ENCODE measurements at places on chromosomes 2 and 18. TPM values are rescaled to one million over a fixed set of nuclear protein-coding genes. Genes with fewer than 3 reads are reported as not detected.

DNA sequence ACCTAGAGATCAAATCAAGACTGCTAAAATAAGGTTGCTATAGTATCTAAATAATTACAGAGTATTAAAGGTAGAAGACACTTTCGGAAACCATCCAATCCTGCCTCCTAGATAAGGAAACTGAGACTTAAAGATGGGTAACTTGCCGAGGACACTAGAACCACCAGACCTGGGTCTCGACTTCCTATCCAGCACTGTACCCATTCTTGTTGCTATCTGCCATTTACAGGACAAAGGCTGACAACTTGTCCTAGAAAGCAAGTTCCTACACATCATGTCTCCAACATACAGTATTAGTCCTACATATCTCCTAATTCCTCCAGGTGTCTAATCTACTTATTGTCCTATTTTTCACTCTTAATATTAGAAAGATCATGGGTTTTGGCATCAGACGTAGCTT lies 37.7 kb downstream of the TRAK2 start:
- DNase-seq: no peak

DNA sequence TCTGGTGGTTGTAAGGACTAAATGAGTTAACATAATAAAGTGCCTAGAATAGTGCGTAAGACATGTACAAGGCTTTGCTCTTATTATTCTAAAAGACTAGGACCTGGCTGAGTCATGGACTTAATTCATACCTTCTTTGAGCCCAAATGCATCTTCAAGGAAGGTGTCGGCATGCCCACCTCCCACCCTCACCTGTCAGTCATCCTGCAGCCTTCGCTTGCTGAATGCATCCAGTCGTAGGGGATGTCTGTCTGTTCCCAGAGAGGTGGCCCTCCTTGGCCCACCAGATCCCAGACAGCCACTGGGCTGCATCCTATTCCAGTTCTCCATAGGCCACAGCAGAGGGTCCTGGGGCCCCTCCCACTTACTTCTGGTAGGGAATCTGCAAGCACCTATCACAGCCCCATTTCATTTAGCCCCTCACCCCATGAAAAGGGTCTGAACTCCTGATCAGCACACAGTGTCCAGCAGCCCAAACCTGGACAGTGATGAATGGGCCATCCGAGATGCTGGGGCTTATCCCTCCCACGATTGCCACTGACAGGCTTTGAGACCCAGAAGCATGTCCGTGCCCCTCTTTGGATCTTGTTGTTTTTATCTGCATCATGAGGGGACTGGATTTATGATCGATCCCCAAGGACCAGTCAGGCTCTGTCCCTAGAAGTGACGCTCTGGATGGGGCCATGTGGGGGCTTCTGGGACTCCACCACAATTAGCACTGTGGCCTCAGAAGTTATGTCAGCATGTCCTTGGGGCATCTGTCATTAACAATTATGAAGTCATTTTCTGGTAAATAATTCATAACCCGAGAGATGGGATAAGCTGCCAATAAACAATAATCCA lies 101.1 kb downstream of the KLHL29 start:
- no peak for DNase-seq

DNA sequence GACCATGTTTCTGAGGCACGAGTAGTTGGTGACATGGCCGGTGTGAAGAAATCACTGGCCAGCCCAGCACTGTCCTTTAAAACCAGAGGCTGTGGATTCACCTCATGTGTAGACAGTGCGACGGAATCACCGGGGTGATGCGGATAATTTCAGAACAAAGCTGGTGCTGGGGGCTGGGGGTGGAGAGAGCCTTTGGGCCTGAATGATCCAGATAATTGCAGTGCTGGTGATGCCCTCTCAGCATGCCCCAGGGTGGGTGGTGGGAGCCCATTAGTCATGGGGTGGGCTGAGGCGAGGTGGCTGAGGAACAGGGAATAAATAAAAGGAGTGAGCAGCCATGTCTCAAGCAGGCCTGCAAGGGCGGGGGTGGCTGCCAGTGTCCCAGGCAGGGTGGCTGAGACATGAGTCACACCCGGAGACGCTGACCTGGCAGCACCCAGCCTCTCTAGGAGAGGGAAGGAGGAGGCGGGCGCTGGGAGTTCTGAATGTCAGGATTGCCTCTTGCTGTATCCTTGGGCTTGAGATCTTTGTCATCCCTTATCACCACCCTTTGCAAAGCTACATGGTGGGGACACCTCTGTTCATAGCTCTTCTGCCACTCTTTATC lies 151.1 kb upstream of the MSH6 start:
- no peak for DNase-seq

DNA sequence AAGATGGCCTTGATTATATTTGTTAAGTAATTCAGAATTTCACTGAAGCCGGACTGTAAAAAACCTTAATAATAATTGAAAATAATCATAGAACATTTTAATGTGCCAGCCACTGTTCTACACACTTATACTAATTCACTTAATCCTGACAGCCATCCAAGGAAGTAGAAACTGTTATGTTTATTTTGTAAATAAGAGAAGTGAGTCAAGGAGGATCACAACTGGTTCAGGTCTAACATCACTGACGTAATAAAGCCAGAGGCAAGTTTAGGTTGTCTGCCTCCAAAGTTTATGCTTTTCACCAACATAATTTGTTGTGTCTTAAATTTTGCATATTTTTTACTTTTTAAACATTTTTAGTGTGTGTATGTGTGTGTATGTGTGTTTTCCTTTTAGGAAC lies 436.1 kb downstream of the LRRTM4 start:
- DNase-seq: no peak

Gene HOXD1
- 0.66 TPM for total RNA-seq

Gene AGBL5
- 14.3 TPM for total RNA-seq

Gene DSG1
- 1.5 TPM for total RNA-seq

DNA sequence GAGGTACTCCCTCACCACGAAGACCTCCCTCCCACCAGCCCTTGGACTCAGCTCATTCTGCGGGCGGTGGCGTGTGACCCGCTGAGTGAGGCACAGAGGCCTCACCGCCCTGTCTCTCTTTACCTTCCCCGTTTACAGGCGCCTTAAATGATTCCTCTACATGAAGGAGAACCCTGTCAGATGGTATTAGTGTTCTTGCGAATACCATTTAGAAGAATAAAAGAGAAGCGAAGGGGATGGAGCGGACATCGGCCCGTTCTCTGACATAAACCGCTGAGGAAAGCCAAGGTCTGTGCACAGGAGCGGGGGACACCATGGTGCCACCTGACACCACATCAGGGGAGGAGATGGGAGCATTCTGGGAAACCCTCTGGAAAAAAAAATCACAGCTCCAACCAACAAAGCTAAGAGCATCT lies 179.8 kb downstream of the HDAC4 start:
- no peak for DNase-seq

DNA sequence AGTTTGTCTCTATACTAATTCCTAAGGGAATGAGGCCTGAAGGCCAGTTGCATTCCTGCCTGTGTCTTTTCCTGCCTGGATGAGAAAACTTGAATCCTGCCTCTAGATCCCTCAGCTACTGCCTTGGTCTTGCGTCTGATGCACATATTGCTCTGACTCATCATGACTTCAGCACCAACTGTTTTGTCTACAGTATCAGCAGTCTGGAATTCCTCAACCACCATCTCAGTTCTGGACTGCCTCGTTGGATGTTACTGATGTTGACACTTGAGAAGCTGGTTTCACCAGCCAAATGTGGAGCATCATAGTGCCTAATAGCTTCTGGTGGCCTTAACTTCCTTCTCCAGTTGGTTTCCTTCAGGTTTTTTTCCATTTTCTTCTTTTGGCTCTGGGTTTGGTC lies 211.0 kb downstream of the CTNNA2 start:
- DNase-seq: no peak

GRCh38 chr2:101486258-101486701 lies 11.4 kb upstream of the RFX8 start:
- DNase-seq: no peak

- DNase-seq: peak; percentile 88
Measured at GRCh38 chr2:120892967-120893667, 157.4 kb downstream of the GLI2 start.

Gene TMEM200C
- total RNA-seq: 5.2 TPM

Gene EFR3B
- total RNA-seq: 14.4 TPM

DNA sequence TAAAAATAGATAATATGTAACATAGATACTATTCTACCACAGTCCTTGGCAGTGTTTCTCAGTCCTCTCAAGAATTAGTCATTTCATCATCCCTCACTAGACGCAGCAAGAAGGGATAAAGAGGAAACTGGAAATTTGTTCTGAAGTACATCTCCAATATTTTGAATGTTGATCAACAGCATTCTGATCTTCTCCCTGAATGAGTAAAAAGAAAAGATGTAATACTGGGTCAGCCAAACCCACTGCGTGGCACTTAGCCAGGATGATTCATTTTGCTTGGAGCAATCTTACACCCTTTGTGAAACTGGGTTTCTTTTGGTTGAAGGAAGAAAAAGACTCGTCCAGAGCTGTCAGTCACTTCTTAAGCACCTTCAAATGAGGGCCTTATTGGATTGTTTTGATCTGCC lies 54.1 kb downstream of the TAF1B start:
- peak; percentile 12 for DNase-seq

DNA sequence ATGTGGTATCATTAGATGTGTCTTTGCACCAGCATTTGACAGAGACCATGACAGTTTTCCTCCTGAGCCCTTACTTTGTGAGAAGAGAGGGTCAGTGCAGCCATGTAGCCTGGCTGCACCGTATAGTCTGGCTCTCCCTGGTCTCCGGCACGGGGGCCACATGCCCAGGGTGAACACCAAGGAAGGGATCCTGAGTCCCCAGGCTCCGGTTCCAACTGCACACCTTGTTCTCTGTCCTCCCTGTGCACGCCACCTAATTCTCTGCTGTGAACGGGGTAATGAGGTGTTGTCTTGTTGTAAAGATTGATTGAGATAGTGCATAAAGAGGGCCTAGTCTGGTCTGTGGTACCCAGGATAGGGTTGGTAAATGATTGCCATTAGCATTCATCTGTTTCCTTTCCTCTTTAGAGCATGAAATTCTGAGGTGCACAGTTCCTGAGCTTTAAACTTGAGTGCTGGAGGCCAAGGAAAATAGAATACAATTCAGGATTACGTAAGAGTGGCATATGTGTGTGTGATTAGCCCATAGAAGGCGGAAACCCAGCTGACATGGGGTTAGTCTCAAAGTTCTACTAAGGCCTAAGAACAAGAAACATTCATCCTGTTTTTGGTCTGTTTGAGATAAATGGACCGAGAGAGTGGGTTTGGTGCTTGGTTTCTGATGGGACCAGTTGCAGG lies 55.5 kb downstream of the NCK2 start:
- no peak for DNase-seq
